Posterior vena cava (tissue), 2 donors: ENCODE measurements at places on chromosomes 2 and 18. TPM values are rescaled to one million over a fixed set of nuclear protein-coding genes. Genes with fewer than 3 reads are reported as not detected.

DNA sequence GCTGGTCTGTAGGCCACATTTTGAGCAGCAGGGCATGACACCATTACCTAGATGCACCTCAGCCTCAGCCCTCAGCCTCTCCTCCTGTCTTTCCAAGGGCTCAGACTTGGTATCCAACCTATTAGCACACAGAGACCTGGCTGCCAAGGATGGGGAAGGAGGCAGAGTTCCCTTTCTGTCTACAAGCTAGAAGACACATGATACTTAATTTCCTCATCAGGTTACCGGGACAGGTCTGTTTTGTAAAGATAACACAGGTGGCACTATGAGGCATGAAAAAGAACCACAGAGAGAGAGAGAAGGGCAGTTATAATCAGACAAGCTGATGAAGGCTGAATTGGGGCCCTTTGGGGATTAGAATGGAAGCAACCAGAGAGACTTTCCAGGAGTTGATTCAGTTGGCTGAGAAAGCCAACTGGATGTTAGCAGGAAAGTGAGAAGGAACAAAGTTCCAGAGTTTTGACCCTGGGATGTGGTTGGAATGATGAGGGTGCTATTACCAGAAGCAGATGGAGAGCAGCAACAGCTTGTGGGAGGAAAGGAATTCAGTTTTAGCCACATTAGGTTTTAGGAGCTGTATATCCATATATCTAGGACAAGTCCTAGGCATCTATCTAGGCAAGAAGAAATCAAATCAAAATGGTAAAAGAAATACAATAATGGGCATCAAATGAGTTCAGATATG, 46.0 kb upstream of the RMND5A start:
- DNase-seq = no peak

- DNase-seq = no peak
Measured at GRCh38 chr18:74672371-74672770, 74.7 kb downstream of the ZNF407 start.

DNA sequence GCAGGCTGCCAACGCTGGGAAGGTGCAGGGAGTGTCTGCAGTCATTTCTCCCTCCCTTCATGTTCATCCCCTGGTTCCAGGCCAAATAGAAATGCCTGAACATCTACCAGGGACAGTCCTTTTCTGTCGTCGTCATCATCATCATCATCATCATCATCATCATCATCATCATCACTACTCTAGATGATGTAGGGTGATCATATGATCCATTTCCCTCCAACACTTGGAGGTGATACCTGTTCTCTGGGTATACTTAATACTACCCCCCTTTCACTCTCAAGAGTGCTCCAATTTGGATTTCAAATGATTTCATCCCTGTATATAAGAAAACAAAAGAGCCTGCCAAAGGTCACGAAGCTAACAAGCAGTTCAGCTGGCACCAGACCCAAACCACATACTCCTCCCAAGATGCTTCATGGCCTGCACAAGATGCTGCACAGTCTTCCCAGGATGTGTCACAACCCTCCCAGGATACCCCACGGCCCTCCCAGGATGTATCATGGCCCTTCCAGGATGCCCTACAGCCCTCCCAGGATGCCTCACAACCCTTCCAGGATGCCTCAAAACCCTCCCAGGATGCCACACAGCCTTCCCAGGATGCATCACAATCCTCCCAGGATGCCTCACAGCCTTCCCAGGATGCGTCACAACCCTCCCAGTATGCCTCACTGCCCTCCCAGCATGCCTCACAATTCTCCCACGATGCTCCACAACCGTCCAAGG, 257.9 kb downstream of the DYSF start:
- no peak for DNase-seq

- DNase-seq = no peak
Measured at GRCh38 chr18:12836551-12836950, 47.5 kb downstream of the PTPN2 start.

The OSR1 gene
- total RNA-seq = 74.0 TPM

GRCh38 chr2:164913011-164913410, 42.3 kb downstream of the SLC38A11 start:
- DNase-seq = no peak

DNA sequence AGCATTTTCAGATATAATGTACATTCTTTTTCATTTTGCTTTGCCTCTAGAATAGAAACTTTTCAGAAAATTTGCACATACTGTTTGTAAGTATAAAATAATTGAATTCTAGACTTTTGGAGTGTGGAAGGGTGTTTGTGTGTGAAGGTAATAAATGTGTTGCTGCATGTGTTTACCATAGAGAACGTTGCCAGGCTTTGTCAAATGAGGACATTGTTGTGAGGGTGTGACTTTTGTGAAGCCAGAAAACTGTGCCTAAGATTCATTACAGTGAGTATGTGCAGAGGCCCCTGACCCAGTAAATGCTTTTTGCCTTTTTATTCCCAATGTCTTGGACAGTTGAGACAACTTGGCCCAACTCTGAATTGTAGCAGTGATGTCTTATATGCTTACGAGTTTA, 30.4 kb upstream of the EPB41L5 start:
- DNase-seq = no peak

The PLB1 gene
- 3.2 TPM for total RNA-seq

The KHK gene
- 7.8 TPM for total RNA-seq

GRCh38 chr2:163467251-163467630, 268.6 kb downstream of the FIGN start:
- DNase-seq = no peak

DNA sequence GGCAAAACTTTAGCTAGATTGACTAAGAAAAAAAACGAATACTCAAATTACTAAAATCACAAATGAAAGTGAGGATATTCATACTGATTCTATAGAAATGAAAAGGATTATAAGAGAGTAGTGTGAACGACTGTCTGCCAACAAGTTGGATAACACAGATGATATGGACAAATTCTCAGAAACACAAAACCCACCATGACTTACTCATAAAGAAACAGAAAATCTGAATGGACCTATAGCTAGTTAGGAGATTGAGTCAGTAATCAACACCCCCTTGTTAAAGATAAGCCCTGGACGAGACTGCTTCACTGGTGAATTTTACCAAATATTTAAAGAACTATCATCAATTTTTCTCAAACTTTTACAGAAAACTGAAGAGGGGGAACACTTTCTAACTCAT, 108.8 kb upstream of the TMEM200C start:
- no peak for DNase-seq

DNA sequence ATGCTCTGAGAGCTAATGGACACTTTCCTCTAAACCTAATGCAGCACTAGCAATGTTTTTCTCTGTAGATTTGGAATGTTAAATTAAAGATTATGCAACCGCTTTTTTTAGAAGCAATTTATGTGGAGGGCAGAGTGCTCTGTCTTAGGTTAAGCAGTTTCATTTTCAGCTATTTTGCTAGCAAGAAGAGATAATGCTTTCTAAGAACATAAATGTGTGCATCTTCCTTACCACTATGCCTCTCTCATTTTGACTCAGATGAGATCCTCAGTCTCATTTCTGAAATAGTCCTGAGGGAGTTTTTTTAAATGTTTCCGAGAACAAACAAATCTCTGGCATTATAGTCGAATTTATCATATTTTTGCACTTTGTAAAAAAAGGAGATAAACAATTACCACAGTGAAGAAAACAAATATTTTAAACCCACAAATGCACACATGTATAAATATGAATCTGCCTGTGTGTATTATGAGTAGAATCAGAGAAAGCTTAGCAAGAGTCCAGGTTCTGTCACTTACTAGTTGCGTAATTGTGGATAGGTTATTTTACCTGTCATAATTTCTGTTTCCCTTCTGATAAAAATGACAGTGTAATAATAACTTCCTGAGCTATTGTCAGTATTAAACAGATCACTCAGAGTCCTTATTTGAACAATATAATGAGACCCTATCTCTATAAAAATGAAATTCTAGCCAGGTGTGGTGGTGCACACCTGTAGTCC, 207.7 kb upstream of the CRIM1 start:
- no peak for DNase-seq

DNA sequence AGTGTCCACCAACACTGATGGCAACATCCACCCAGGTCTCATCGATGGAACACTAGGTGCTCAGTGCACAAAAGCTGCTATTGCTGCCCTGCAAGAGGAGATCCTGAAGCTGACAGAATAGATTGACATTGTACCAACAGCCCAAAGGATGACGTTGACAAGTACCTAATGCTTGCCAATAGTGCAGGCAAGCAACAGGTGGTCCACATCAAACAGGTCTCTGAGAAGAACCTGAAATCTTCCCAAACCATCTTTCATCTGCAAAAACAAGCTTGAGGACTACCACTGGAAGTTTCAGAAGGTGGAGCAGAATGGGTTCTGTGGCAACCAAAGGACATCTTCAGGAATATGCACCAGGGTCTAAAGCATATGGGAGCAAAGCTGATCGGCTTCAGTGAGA, 15.8 kb upstream of the PROKR1 start:
- DNase-seq = no peak

GRCh38 chr2:178273787-178274360, 79.6 kb downstream of the OSBPL6 start:
- no peak for DNase-seq

DNA sequence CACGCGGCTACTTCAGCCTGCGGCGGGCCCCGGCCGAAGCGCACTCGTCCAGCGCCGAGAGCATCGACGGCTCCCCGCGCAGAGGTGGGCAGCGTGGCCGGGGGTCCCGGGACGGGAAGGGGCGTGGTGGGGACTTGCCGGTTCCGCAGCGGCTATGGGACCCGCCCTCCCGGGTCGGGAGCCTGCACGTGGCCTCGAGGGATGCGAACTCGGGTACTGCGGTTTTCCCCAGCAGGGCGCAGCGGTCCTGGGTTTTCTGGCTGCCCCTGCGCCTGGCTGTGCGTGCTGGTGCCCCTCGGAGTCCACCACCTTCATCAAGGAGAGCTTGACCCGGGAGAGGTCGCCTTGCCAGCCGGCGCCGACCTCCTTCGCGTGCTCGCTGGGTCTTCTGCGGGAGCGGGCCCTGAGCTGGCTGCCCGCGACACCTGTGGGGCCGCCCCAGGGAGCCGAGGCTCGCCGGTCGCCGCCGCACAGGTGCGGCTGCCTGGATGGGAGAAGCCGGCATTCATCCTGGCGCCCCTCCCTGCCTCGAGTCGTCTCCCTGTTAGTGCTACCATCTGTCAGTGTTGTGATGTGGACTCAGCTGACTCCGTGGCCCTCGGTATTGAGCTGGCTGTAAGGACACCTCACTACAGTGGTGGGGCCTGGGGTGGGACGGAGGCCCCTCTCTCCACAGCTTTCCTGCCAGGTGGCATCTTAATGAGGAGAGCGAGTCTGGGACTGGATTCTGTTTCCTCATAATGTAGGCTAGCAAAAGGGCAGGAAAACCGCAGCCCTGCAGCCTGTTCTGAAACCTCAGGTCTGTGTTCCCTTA, 177.3 kb downstream of the AGAP1 start:
- DNase-seq = no peak

GRCh38 chr2:226869371-226869770, 33.5 kb downstream of the RHBDD1 start:
- no peak for DNase-seq

DNA sequence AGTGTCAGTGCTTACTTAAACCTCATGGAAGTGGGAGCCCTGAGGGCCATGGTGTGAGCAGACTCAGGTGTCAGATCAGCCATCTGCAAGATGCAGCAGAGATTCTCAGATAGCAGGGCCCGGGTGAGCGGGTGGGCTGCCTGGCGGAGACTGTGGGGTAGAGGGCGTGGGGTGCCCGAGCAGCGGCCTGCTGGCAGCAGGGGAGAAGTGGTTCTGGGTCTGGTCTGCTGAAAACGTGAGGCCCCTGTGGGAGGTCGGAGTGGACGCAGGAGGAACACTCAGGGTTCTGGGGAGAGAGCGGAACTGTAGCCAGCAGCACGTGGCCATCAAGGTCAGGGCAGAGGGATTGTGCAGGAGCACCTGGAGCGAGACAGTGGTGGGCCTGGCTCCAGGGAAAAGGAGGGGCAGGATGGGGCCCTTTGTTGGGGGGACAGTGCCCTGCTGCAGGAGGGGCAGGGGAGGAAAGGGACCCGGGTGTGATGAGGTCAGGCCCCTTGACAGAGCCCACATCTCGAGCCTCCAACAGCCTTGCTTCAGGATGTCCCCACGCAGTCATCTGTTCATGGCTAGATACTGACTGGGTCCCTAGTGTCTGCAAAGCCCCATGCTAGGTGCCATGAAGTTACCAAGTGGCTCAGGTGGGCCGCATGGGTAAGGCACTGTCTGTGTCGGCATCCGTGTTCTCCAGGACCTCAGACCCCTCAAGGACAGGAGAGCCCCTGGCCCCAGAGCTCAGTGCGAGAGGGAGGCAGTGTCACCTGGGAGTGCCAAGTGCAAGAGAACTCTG, 2.7 kb upstream of the ESPNL start:
- DNase-seq = peak; percentile 65

DNA sequence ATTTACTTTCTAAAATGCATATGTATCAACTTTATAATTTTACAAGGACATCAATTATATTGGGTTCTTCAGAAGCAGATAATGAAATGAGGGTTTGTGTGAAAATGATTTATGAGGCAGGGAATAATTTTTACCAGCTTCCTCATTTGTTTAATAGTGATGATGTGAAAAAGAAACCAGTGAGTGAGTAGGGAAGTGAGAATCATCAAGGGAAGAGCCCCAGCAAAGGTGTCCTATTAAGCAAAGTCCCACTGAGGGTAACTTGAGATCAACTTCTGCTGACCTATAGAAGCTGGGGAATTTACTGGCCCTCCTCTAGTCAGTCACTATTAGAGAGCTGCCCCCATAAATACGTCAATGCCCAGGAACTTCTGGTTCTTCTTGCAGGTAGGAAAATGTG, 266.8 kb upstream of the LYPD1 start:
- DNase-seq = no peak

GRCh38 chr2:136809998-136810397, 44.7 kb downstream of the THSD7B start:
- DNase-seq = no peak

- DNase-seq = peak; percentile 88
Measured at GRCh38 chr2:205763708-205764211, 81.5 kb downstream of the NRP2 start.
